ENCODE measurements at places on chromosomes 16 and 17.

GRCh38 chr17:74903671-74904070 is 10.2 kb upstream of the FADS6 start:
- no peak overlapping the region for H3K4me3 ChIP-seq
- DNase-seq = no peak
- no peak overlapping the region for H3K27ac ChIP-seq
- peaks cover 11% of the 10 kb centered on the region for H3K27me3 ChIP-seq

- DNase-seq = no peak
- no peak overlapping the region for H3K4me3 ChIP-seq
- peaks cover 58% of the 10 kb centered on the region for H3K4me1 ChIP-seq
- H3K27me3 ChIP-seq = no peaks in the 10 kb centered on the region
- no peak overlapping the region for H3K27ac ChIP-seq
Measured at GRCh38 chr17:75390982-75391381, 14.5 kb downstream of the GRB2 start.

DNA sequence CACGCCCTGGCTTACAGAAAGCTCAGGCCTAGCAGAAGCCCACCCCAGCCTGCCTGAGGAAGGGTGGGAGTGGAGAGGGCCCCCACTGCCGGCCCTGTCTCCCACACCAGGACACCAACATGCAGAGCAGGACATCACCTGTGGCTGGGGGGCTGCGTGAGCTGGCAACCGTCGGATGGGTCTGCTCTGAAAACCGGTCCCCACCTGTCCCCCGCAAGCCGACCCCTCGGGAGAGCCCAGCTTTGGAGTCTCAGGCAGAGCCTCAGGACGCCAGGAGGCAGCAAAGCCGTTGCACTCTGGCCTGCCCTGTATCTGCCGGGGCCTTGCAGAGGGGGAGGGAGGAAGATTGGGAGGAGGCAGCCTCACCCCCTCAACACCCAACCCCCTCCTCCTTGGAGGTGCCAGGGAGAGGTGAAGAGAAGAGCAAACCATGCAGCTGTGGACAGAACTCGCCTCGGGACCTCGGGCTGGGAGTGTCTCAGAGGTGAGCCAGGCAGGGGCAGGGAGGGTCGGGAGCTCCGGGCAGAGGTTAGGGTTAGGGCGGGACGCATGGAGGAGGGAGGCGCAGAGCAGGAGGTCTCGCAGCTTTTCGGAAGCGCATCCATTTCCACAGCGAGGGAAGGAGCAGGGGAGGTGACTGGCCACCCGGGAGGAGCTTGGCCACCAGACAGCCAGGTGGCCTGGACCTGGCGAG is 30.4 kb upstream of the ZC3H18 start:
- peaks cover 3% of the 10 kb centered on the region for H3K4me1 ChIP-seq
- H3K27ac ChIP-seq = no peak overlapping the region
- no peak for DNase-seq
- H3K27me3 ChIP-seq = peaks cover 2% of the 10 kb centered on the region

DNA sequence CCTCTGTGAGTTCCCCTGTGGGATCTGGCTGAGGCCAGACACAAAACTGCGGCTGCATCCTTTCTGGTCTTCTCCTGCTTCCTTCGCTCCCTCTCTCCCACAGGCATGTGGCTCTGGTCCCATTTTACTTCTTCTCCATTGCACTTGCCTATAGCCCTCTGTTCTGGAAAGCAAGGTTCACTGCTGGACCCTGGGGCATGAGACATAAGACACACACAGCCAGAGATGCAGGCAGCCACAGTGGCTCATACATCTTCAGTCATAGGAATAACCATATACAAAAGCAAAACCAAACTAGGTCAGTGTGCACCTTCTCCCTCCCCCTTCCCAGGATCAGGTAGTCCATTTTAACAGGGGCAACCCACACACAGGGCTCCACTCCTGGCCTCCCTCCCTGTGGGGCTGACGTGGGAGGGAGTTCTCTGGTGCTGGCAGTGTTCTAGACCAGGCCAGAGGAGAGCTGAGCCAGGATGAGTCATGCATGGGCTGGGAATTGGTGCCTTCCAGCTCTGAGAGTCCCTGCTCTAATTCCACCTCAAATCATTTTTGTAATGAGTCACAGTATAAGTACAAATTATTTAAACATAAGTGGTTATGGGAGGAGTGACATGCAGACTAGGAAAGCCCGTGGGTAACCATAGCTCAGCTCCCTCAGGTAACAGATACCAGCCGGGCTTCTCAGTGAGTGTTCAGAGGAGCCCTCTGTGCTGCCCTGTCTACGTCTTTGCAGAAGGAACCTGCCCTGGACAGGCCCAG is 58.0 kb downstream of the ASIC2 start:
- no peak overlapping the region for H3K27ac ChIP-seq
- H3K4me3 ChIP-seq = no peak overlapping the region
- H3K36me3 ChIP-seq = no peaks in the 10 kb centered on the region
- DNase-seq = no peak
- no peaks in the 10 kb centered on the region for H3K4me1 ChIP-seq
- H3K27me3 ChIP-seq = no peaks in the 10 kb centered on the region

DNA sequence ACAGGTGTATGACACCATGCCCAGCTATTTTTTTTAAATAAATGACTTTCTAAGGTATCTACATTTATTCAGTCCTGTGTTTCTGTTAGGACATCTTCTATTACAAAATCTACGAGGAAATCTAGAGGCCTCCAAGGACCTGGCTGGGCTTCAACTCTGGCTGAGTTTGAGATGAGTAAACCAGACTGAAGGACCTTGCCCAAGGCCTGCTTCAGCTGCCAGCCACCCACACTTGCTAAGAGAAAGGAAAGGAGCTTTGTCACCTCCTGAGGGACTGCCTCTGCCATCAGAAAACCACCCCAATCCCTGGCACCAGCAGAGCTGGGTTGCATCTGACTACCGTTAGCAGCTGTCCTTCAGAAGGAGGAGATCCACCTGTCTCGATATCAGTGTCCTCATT is 1.3 kb upstream of the MYO1D start:
- no peak overlapping the region for H3K4me3 ChIP-seq
- peaks cover 42% of the 10 kb centered on the region for H3K27me3 ChIP-seq
- H3K27ac ChIP-seq = no peak overlapping the region
- no peaks in the 10 kb centered on the region for H3K36me3 ChIP-seq
